ENCODE measurements at places on chromosomes 11 and 22.

GRCh38 chr11:1826552-1827094 lies 8.2 kb upstream of the SYT8 start:
- no peak for DNase-seq

- DNase-seq, result no peak
These were observed 34.4 kb upstream of the PPARA start for GRCh38 chr22:46115755-46116490.

- no peak for DNase-seq
These were observed 46.7 kb downstream of the IGSF9B start for GRCh38 chr11:133910101-133910500.

DNA sequence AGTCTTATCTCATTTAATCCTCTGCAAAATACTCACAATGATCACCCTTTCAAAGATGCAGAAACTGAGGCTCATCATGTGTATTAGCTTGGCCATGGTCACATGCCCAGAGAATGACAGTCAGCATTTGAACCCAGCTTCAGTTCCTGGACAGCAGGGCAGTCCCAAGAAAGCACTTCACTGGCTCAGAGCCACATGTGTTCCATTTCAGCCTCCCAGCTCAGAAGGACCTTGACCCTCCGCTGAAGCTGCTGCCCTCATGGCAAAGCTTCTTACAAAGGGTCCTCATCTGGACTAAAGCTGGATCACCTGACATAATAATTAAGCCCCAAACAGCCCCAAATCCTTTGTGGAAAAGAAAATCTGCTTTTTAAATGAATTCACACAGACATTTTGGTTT lies 37.0 kb downstream of the TENM4 start:
- DNase-seq, result no peak

- no peak for DNase-seq
These were observed 346.3 kb downstream of the LRRC4C start for GRCh38 chr11:41113160-41113559.

All from CD4-positive, alpha-beta memory T cell (primary cell).